Sigmoid colon (tissue), 7 donors: ENCODE measurements at places on chromosomes 6 and 20. TPM values are rescaled to one million over a fixed set of nuclear protein-coding genes. Genes with fewer than 3 reads are reported as not detected.

DNA sequence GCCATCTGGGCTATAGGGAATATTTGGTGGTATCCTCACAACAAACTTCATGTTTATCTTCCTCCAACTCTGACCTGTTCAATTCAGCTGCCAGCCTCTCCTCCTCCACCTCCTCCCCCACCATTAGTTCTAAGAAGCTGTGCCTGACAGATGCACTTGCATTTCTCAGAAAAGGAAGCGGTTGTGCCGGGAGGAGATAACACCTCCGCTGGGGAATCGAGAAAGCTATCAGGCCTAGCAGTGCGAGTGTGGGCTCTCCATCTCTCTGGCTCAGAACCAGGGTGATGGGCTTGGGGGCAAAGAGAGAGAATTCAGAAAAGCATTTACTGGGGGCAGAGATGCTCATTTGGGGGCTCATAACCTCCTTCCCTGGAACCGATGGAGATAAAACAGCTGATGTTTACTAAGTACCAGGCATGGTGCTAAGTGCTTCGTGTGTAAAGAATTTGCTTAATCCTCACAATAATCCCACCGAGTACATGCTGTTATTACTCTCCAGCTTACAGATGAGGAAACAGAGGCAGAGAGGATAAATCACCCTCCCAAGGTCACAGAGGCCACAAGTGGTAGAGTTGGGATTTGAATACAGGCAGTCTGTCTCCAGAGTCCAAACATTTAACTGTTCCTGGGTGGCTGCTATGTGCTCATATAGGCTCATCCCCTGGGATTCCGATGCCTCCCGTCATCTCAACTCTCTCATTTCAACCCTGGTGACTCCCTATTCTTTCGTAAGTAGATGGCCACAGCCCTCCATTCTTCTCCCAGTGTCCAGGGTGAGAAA lies 38.3 kb downstream of the COX4I2 start:
- no peak for DNase-seq

GRCh38 chr6:155351273-155352129 lies 37.2 kb upstream of the TFB1M start:
- no peak for DNase-seq

DNA sequence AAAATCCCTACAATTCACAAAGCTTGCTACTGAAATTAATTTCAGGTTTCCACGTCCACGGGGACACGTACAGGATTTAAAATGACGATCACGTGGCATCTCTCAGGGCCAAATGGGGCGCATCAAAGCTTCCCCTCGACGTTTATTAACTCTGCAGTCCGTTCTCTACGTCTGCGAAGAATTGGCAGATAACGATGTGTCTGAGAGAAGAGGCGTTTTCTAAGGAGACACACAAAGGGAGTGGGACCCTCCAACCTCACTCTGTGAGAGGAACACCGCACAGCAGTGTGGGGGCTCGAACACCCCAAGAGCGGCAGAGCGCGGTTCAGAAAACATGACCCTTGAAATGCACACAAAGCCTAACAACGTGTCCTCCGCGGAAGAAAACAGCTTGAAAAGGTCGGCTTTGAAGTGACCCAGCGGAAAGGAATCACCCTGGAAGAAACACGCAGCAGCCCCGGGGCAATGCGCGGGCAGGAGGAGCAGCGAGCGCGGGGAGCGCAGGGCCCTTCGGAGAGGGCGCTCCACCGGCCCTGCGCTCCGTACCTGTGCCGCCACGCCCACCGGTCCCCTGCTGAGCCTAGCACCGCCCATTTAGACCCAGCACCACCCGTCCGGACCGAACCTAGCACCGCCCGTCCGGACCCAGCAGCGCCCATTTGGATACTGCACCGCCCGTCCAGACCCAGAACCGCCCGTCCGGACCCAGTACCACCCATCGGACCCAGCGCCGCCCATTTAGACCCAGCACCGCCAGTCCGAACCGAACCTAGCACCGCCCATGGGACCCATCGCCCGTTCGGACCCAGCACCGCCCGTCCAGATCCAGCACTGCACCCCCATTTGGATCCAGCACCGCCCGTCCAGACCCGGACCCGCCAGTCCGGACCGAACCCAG lies 1.1 kb upstream of the AFDN start:
- peak; percentile 75 for DNase-seq

- no peak for DNase-seq
Observed at GRCh38 chr6:87494761-87495422, 22.1 kb downstream of the SLC35A1 start.

TSBP1 gene
- total RNA-seq = not detected

PRPF6 gene
- total RNA-seq = 52.1 TPM
